ENCODE measurements at places on chromosomes 4 and X. TPM values are rescaled to one million over a fixed set of nuclear protein-coding genes. Genes with fewer than 3 reads are reported as not detected.

DNA sequence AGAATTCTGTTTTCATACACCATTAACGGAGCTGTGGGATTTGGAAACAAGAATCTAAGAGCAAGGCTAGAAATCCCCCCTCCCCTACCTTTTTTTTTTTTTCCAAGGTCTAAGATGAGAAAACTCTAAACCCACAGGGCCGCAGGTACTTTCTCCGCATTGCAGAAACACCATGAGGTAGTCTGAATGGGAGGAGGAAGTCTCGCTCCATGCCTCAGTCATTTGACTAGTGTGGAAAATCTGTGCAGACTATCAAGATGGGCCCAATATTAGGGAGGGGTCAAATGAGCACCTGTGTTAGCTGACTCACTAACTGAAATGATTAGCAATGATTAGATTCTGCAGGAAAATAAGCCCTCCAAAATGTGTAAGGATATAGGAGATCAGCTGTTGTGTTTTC is 40.9 kb upstream of the MAP3K15 start:
- H3K4me1 ChIP-seq, result peaks cover 45% of the 10 kb centered on the region
- peak overlapping the region; percentile 96 for H3K27ac ChIP-seq
- H3K36me3 ChIP-seq, result no peaks in the 10 kb centered on the region
- peak overlapping the region; percentile 11 for H3K4me3 ChIP-seq
- no peak for DNase-seq
- peaks cover 9% of the 10 kb centered on the region for H3K27me3 ChIP-seq

- H3K4me3 ChIP-seq, result peak overlapping the region; percentile 18
- peaks cover 19% of the 10 kb centered on the region for H3K4me1 ChIP-seq
- peaks cover 9% of the 10 kb centered on the region for H3K27me3 ChIP-seq
- DNase-seq, result peak; percentile 15
- peaks cover 2% of the 10 kb centered on the region for H3K36me3 ChIP-seq
These were observed 1.8 kb downstream of the FTHL17 start for GRCh38 chrX:31070057-31070468.

PLS3 gene
- 1.3 TPM for total RNA-seq

CXCL1 gene
- total RNA-seq, result not detected

AVPR2 gene
- total RNA-seq, result not detected

PTPN13 gene
- total RNA-seq, result 2.4 TPM

FAM47A gene
- total RNA-seq, result not detected
